GM04504 (cell line): ENCODE measurements at places on chromosomes 1 and 21.

DNA sequence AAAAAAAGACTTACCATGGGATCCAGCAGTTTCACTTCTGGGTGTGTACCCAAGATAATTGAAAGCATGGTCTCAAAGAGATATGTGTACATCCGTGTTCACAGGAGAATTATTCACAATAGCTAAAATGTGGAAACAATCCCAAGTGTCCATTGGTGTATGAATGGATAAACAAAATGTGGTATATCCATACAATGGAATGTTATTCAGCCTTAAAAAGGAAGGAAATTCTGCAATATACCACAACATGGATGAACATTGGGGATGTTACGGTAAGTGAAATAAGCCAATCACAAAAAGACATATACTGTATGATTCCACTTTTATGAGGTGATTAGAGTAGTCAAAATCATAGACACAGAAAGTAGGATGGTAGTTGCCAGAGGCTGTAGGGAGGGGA lies 7.0 kb upstream of the TUT4 start:
- no peak for DNase-seq

DNA sequence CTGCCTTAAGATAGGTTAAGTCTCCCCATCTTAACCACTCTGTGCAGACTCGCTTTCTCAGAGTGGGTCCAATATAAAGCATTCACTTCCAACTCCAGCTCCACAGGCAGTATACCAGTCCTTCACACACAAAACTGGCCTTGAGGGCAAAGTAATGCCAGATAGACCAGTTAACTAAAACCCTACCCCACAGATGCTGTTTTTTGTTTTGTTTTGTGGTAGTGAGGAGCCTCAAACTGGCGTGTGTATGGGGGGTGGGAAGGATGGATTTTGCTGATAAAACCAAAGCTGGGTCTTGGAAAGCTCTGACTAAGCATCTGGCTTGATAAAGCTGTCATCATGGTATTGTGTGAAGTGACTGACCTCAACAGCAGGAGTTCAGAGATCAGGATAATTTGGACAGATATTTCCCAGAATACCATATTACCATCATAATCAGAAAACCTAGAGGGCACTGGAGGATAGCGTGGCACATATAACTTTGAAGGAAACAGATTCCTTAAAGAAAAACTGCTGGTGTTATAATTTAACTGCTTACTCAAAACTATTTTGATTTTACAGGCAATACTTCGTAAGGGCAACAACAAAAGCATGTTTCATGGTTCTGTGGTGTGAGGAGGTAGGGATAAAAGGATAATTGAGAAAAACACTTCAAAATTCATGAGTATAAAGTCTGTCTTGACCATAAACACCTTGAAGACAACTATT lies 29.6 kb upstream of the CPLANE2 start:
- DNase-seq, result no peak

GRCh38 chr1:10870493-10871096 lies 74.1 kb upstream of the CASZ1 start:
- no peak for DNase-seq

GRCh38 chr1:42258218-42258617 lies 76.8 kb downstream of the FOXJ3 start:
- no peak for DNase-seq

GRCh38 chr1:111509997-111510375 lies 6.6 kb upstream of the ADORA3 start:
- no peak for DNase-seq

GRCh38 chr1:52925571-52926005 lies 1.5 kb upstream of the SCP2 start:
- DNase-seq, result no peak

GRCh38 chr1:11470912-11471311 lies 8.0 kb upstream of the DISP3 start:
- DNase-seq, result no peak

- DNase-seq, result no peak
These were observed 141.0 kb downstream of the PBX1 start for GRCh38 chr1:164699815-164700491.

DNA sequence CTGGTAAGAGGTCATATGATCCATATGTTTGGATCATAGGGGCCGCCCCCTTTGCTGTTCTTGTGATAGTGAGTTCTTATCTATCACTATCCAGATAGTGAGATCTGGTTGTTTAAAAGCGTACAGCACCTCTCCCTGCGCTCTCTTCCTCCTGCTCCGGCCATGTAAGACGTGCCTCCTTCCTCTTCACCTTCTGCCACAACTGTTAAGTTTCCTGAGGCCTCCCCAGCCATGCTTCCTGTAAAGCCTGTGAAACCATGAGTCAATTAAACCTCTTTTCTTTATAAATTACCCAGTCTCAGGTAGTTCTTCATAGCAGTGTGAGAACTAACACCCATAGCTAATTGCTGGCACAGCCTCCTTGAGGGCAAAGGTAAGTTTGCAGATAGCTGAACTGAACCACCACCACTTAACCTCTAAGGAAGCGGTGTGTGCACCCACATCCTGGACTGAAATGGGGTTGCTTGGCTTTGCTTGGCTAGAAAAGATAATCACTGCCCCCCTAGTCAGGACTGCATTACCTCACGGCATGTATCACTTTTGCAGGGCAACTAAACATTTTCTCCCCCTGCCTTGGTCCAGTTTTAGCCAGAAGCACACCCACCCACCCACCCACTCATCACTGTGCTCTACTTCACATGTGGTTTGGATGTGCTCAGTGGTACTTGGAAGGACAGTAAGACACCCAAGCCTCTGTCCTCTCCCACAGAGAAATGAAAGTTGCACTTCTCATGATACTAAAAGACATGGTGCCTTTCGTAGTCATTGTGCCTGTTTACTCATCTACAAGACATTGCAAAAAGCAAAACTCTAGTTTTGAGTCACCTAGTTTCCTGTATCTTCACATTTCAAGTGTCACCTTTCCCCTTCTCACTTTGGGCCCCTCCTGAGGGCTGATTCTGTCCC lies 23.1 kb upstream of the PTAFR start:
- no peak for DNase-seq

DNA sequence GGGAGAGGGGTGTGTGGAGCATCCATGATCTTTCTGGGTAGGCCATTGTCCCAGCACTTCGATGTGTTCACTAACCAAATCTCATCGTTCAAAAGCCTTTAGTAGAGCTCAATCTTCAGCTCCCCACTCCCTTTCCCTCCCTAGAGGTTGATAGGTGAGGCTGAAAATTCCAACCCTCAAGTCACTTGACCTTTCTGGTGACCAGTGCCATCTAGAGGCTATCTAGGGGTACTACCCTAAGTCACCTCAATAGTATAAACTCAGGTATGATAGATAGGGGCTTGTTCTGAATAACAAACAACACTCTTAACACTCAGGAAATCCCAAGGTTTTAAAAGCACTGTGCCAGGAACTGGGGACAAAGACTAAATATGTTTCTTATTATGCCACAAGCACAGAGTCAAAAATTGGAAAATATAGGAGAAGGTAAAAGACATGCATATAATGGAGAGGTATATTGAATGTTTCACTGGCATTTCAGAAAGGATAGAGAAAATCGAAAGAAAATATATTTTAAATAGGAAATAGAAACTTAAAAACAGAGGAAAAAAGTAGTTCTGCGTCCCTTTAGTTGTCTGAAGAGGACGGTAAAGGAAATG lies 42.9 kb upstream of the CD53 start:
- no peak for DNase-seq

GRCh38 chr1:108049178-108049819 lies 84.3 kb upstream of the VAV3 start:
- peak; percentile 15 for DNase-seq

GRCh38 chr1:55374801-55375616 lies 159.8 kb upstream of the USP24 start:
- DNase-seq, result no peak

DNA sequence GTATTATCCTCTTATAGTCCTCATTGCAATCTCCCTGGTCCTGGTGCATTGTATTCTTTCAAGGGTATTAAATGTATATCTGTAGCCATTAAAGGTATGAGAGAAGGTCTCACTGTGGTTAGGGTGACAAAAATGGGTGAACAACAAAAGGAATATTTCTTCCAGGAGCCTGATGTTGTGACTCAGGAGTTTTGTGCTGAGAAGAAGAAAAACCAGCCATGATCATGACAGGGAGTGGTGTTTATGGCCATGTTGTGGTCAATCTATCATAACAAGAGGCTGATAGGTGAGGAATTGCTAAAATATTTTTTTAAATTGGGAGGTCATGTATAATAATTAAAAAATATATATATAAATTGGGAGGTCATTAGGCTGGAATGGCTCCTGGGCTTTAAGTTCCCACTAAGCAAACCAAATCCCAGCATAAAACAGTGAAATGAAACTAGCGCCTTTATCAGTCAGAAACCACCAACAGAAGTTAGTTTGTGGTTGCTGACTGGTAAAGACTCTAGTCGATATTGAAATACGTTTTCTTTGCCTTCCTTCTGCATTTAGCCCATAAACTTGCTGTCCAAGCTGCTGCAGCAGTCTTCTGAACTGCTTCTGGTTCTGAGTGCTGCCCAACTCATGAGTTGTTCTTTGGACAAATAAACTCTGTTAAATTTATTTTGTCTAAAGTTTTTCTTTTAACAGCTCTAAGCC lies 60.3 kb downstream of the TBX19 start:
- no peak for DNase-seq

GRCh38 chr1:6342056-6342455 lies 51.5 kb downstream of the ACOT7 start:
- DNase-seq, result no peak

DNA sequence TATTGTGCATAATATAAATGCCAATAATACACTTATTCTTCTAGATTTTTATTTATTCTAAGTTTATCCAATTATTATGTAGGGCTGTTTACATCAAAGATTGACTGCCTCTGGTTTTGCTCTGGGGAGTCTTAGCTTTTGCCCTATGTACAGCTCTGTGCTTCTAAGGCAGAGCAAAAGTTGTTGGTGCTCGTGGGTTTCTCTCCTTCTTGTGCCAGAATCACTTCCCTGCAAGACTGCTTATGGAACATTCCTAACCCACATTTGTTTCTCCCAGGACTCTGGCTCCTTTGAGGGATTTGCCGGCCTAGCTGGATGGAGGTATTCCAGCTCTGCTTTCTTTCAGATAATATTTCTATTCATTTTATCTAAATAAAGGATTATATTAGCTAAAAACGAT lies 849.1 kb downstream of the USP25 start:
- no peak for DNase-seq

DNA sequence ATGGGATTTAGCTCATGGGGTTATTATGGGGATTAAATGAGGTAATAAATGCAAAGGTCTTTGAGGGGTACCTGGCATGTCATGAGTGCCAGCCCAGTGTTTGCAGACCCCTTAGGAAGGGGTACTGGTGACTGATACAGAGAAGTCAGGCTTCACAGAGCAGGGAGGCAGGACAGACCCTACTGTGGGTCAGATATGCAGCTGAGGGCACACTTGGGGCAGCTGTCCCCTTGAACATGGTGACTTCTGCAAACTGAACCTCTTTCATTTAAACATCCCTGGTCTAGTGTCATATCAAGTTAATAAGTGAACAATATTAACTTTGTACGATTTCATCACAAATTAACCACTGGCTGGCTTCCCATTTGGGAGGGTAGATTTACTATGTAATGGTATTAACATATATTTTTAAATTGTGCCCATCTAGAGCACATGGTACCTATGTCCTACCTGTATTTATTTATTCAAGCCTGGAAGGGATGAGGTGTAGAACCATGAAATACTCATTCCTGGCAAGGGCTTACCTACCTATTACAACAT lies 25.9 kb downstream of the STPG1 start:
- no peak for DNase-seq

DNA sequence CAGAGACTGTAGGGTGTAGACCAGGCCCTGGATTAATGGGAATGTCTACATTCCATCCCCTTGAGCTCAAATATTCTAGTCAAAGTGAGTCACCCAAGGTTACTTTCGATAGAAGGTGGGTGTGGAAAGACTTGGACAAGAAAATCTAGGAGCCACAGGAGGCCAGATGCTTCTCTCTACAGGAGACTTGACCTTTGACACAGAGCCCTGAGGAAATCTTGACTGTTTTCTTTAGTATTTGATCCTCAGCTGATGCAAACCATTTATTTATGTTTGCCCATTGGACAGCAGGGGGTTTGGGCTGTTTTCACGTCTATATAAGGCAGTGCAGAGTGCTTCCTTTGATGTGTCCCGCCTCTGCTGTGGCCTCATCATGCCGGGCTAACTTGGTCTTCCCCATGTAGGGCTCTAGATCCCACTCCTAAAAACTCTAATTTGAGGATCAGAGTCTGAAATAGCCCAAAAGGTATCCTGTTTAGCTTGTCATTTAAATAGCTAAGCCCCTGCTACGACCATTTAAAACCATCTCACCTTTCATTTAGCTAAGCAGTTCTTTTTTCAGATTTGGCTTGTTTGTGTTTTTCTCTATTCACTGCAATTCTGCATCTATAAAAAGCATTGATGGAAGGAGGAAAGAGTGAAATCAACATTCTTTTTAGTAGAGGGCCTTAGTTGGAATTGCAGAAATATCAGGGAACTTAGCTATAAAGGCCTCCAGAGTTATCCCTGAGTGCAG lies 15.5 kb upstream of the MAP3K7CL start:
- no peak for DNase-seq

DNA sequence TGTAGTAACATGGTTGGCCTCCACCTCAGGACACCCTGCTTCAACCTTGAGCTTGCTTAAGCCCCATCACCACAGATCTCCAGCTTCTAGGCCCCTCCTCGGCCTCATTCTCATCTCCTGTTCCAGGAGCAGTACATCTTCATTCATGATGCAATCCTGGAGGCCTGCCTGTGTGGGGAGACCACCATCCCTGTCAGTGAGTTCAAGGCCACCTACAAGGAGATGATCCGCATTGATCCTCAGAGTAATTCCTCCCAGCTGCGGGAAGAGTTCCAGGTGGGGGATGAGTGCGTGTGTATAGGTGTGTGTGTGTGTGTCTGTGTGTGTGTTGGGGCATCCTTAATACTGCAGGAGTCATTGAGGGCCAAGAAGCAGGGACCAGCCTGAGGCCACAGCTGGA lies 79.6 kb downstream of the PTPRU start:
- no peak for DNase-seq

GRCh38 chr1:27038020-27038419 lies 25.4 kb upstream of the TENT5B start:
- DNase-seq, result no peak

GRCh38 chr21:46129846-46130651 lies 25.3 kb downstream of the FTCD start:
- DNase-seq, result no peak
